Renal cortical epithelial cell (primary cell): ENCODE measurements at places on chromosomes 11 and 22. TPM values are rescaled to one million over a fixed set of nuclear protein-coding genes. Genes with fewer than 3 reads are reported as not detected.

CSF2RB gene
- under 0.01 TPM in 1 of 2 replicates, not detected in the other for total RNA-seq

- DNase-seq = no peak
Observed at GRCh38 chr11:3003396-3004231, 11.5 kb upstream of the NAP1L4 start.

OR5B21 gene
- not detected in 2 replicates for total RNA-seq

- DNase-seq = no peak
Observed at GRCh38 chr22:32261306-32261705, 6.2 kb upstream of the SLC5A4 start.

DNA sequence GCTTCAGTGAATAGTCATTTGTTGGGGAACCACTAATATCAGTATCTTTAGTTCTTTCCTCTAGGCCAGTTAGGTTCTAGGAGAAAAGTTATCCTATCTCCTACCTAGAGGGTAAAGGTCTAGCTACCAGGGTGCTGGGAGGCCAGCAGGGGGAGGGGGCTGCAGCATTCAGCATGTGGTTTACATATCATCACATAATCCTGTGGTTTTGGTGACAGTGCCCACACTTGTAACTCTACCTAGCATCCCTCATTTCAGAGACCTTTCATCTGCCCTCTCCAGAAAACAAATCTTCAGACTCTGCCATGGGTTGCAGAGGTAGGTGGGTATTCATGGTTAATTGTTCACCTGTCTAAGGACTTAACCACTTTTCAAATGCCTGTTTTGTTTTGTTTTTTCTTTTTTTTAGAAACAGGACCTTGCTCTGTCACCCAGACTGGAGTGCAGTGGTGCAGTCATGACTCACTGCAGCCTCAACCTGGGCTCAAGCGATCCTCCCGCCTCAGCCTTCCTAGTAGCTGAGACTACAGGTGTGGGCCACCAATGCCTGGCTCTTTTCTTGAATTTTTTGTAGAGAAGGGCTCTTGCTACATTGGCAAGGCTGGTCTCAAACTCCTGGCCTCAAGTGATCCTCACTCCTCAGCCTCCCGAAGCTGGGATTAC is 146.8 kb downstream of the ENTHD1 start:
- DNase-seq = no peak

DNA sequence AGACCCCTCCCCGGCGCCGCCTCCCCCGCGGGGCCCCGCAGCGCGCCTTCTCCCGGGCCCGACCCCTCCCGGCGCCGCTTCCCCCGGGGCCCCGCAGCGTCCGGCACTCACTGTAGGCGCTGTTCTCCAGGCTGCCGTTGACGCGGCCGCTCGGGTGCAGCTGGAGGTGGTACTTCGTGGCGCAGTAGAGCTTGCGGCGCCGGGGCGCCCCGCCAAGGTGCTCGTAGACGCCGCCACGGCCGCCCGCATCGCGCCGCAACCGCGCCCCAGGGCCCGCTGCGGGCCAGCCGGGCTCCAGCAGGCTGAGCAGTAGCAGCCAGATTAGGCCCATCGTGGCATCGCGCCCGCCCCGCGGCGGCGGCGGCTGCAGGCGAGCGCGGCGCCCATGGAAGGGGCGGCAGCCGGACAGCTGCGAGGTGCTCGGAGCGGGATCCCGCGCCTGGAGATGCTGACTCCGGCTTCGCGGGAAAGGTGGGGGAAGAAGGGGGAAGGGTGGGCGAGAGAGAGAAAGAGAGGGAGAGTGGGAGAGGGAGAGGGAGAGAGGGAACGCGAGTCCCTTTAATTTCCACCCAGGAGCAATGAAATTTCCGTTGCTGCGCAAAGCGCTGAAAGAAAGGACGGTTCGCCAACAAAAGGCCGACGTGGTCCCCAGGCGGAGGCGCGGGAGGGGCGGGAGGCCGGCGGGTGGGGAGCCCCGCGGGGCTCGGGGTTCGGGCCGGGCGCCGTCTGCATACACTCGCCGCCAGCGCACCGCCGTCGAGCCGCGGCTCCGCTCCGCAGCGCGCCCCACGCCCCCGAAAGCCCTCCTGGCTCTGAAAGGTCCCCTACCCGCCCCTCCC is at the start of gene FGF3:
Gene FGF3 (minus strand): TSS at position 814 of the 839 bp plus-strand sequence. CDS start 483 bp downstream, at position 331.
- DNase-seq = no peak

- DNase-seq = peak; percentile 68
Observed at GRCh38 chr11:126007238-126007637, 55.4 kb downstream of the CDON start.

PIWIL4 gene
- total RNA-seq = 2.1 and 3.1 TPM in 2 replicates

- DNase-seq = no peak
Observed at GRCh38 chr22:23691748-23692423, 1.1 kb downstream of the RGL4 start.

ACR gene
- not detected in 2 replicates for total RNA-seq

GRCh38 chr11:88618327-88619070 is 281.0 kb upstream of the CTSC start:
- DNase-seq = no peak

- peak; percentile 11 for DNase-seq
Observed at GRCh38 chr11:45921561-45922424, 663 bp upstream of the LARGE2 start.

UPB1 gene
- not detected in 2 replicates for total RNA-seq
